Thoracic aorta (tissue), 2 donors: ENCODE measurements at places on chromosomes 6 and 20. TPM values are rescaled to one million over a fixed set of nuclear protein-coding genes. Genes with fewer than 3 reads are reported as not detected.

GRCh38 chr6:121573481-121573880 is 138.0 kb downstream of the GJA1 start:
- H3K27me3 ChIP-seq, result no peaks in the 10 kb centered on the region
- peak overlapping the region; percentile 49 for H3K4me3 ChIP-seq
- H3K27ac ChIP-seq, result peak overlapping the region; percentile 60
- DNase-seq, result no peak

- H3K27me3 ChIP-seq, result no peaks in the 10 kb centered on the region
- no peaks in the 10 kb centered on the region for H3K36me3 ChIP-seq
- H3K4me1 ChIP-seq, result peaks cover 4% of the 10 kb centered on the region
- H3K27ac ChIP-seq, result no peak overlapping the region
These were observed 48.1 kb downstream of the DUSP22 start for GRCh38 chr6:340186-340955.

- no peak for DNase-seq
- H3K4me3 ChIP-seq, result peak overlapping the region; percentile 79
- peaks cover 27% of the 10 kb centered on the region for H3K4me1 ChIP-seq
These were observed 725 bp upstream of the ISM1 start for GRCh38 chr20:13220194-13220903.

DNA sequence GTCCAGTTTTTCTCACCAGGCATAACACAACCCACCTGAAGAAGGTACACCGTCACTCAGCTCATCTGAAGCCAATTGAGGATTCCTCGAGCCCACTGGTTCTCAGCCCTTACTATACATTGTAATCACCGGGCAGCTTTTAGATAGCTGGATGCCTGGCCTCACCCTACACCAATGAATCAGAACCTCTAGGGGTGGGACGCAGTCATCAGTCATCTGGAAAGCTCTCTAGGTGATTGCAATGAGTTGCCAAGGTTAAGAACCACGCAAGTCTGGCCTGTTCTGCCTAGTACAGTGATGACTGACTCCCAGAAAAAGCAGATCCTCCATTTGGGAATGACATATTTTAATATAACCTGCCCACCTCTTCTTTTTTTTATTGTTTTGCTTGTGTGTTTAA is 41.1 kb downstream of the MC3R start:
- no peaks in the 10 kb centered on the region for H3K4me1 ChIP-seq
- H3K36me3 ChIP-seq, result no peaks in the 10 kb centered on the region
- no peaks in the 10 kb centered on the region for H3K27me3 ChIP-seq
- H3K27ac ChIP-seq, result no peak overlapping the region
- H3K4me3 ChIP-seq, result no peak overlapping the region

DNA sequence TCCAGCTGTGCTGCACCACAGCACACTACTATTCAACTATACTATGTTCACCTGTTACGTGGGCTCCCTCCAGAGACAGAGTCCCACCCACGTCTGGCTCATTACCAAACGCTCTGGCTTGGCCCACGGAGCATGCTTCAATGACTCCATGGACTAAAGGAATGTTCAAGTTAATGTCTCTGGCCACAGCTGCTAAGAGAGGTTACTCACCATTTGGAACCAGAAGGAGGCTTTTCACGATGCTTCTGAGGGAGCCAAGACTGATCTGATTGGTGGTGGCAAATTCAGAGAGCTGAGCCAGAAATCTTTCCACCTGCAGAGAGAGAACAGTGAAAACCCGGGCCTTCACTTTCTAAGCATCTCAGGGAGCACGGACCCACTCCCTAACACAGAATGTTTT is 15.6 kb downstream of the COMMD7 start:
- H3K4me3 ChIP-seq, result no peak overlapping the region
- no peak overlapping the region for H3K27ac ChIP-seq
- no peaks in the 10 kb centered on the region for H3K27me3 ChIP-seq
- peaks cover 21% of the 10 kb centered on the region for H3K4me1 ChIP-seq
- DNase-seq, result no peak

GRCh38 chr6:25333471-25333870 is 54.3 kb downstream of the CARMIL1 start:
- peaks cover 78% of the 10 kb centered on the region for H3K4me1 ChIP-seq
- H3K4me3 ChIP-seq, result no peak overlapping the region
- H3K27ac ChIP-seq, result no peak overlapping the region
- no peak for DNase-seq

DNA sequence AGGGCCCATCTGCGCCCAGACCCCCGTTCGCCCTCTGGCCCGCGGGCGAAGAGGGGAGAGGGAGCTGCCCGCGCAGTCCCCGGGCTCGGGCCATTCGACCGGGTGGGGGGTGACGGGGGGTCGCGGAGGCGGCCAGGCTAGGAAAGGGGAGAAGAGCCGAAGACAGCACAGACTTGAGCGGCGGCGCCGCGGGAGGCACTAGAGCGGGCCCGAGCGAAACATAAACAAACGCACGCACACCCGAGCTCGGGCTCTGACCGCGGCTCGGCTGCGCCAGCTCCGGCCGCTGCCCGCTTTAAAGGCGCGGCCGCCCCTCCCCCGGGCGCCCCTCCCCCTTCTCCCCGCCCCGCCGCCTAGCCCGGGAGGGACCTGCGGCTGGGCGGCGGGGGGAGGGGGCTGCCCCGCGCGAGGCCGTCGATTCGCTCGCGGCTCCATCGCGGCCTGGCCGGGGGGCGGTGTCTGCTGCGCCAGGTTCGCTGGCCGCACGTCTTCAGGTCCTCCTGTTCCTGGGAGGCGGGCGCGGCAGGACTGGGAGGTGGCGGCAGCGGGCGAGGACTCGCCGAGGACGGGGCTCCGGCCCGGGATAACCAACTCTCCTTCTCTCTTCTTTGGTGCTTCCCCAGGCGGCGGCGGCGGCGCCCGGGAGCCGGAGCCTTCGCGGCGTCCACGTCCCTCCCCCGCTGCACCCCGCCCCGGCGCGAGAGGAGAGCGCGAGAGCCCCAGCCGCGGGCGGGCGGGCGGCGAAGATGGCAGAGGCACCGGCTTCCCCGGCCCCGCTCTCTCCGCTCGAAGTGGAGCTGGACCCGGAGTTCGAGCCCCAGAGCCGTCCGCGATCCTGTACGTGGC is at the start of gene FOXO3:
Gene FOXO3, plus strand, starts transcription at position 455 of the 846 bp plus-strand sequence. Its CDS starts 292 bp downstream, at position 747.
- no peaks in the 10 kb centered on the region for H3K36me3 ChIP-seq
- no peaks in the 10 kb centered on the region for H3K27me3 ChIP-seq
- peak; percentile 63 for DNase-seq
- peak within 1 kb of the TSS; percentile 100 for H3K27ac ChIP-seq

GRCh38 chr20:16917636-16918035 is 169.5 kb downstream of the OTOR start:
- H3K36me3 ChIP-seq, result no peaks in the 10 kb centered on the region
- H3K27me3 ChIP-seq, result no peaks in the 10 kb centered on the region
- no peak overlapping the region for H3K27ac ChIP-seq
- DNase-seq, result no peak
- H3K4me3 ChIP-seq, result no peak overlapping the region

GRCh38 chr6:6074190-6074589 is 67.5 kb upstream of the NRN1 start:
- no peak for DNase-seq
- H3K27ac ChIP-seq, result no peak overlapping the region
- H3K4me1 ChIP-seq, result no peaks in the 10 kb centered on the region
- no peaks in the 10 kb centered on the region for H3K36me3 ChIP-seq

DNA sequence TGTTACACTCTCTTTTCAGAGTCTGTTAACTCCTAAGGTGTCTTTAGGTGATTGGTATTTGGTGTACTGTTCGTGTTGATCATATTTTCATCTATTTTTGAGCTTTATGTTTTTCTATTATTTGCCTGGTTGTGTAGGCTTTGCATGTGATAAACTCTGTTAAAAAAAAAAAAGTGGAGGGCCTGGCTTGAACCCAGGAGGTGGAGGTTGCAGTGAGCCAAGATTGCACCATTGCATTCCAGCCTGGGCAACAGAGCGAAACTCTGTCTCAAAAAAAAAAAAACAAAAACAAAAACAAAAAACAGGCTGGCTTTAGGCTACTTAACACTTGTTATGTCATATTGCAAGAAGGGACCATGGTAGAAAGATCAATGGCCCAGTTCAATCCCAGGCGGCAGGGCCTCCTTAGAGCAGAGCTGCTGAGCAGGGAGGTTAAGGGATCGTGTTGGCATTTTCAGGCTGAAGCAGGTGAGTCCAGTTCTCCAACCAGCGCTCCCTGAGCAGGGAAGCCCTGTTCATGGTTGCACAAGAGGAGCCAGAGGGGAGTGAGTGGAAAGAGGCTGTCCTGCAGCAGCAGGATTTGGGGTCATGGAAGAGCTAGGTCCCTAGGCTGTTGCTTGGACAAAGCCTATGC is 8.5 kb downstream of the PYGB start:
- H3K4me3 ChIP-seq, result no peak overlapping the region
- H3K4me1 ChIP-seq, result peaks cover 52% of the 10 kb centered on the region
- no peaks in the 10 kb centered on the region for H3K27me3 ChIP-seq
- H3K36me3 ChIP-seq, result peaks cover 21% of the 10 kb centered on the region

- H3K36me3 ChIP-seq, result no peaks in the 10 kb centered on the region
- no peaks in the 10 kb centered on the region for H3K27me3 ChIP-seq
- H3K4me3 ChIP-seq, result no peak overlapping the region
- H3K27ac ChIP-seq, result no peak overlapping the region
- DNase-seq, result no peak
These were observed 485.3 kb upstream of the BTBD3 start for GRCh38 chr20:11432407-11432806.

GRCh38 chr20:47055699-47056369 is 161.2 kb downstream of the EYA2 start:
- H3K27ac ChIP-seq, result no peak overlapping the region
- no peaks in the 10 kb centered on the region for H3K36me3 ChIP-seq
- no peak overlapping the region for H3K4me3 ChIP-seq
- no peak for DNase-seq

DNA sequence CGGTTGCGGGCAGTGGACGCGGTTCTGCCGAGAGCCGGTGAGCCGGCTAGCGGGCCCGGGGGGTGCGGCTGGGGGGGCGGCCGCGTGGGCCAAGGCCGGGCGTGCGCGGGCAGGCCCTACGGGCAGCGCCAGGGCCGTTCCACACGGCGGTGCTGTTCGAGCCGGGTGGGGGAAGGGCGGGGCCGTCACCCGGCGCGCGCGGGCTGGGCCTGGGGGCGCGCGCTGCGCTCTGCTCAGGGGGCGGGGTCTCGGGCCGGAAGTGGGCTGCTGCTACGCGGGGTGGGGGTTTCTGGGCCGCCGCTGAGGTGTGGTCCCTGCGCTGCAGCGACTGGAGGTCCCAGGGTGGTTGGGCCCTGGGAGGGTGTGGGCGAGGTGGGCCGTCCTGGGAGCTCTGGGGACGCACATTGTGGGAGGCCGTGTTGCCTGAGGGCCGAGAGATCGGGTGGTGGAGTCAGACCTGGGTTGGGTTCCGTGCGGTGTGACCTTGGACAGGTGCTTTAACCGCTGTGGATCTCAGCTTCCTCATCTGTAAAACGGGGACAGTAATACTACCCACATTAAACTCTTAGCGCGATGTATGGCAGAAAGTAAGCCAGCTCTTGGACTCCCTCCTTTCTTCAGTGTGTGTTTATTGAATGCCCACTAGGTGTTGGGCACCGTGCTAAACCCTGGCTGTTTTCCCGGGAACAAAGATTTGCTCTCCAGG is 391 bp downstream of the MAPRE1 start:
- peak overlapping the region; percentile 89 for H3K4me3 ChIP-seq
- DNase-seq, result peak; percentile 5
- H3K27ac ChIP-seq, result peak overlapping the region; percentile 87
- H3K27me3 ChIP-seq, result no peaks in the 10 kb centered on the region
- peaks cover 2% of the 10 kb centered on the region for H3K4me1 ChIP-seq

The SLC17A4 gene
- total RNA-seq, result not detected

The RAD21L1 gene
- not detected for total RNA-seq

The UBE2V1 gene
- 91.7 TPM for total RNA-seq
